NCI-H345 (cell line): ENCODE measurements at places on chromosomes 11 and 22.

- DNase-seq, result no peak
Observed at GRCh38 chr11:33476945-33477606, 219.9 kb downstream of the HIPK3 start.

- DNase-seq, result peak; percentile 45
Observed at GRCh38 chr11:64036087-64037026, 626 bp downstream of the FLRT1 start.

- no peak for DNase-seq
Observed at GRCh38 chr22:24049978-24050377, 38.9 kb downstream of the CABIN1 start.

GRCh38 chr11:87659807-87660206, 515.4 kb downstream of the RAB38 start:
- no peak for DNase-seq

- no peak for DNase-seq
Observed at GRCh38 chr22:47793304-47794101, 1031.1 kb downstream of the TBC1D22A start.

DNA sequence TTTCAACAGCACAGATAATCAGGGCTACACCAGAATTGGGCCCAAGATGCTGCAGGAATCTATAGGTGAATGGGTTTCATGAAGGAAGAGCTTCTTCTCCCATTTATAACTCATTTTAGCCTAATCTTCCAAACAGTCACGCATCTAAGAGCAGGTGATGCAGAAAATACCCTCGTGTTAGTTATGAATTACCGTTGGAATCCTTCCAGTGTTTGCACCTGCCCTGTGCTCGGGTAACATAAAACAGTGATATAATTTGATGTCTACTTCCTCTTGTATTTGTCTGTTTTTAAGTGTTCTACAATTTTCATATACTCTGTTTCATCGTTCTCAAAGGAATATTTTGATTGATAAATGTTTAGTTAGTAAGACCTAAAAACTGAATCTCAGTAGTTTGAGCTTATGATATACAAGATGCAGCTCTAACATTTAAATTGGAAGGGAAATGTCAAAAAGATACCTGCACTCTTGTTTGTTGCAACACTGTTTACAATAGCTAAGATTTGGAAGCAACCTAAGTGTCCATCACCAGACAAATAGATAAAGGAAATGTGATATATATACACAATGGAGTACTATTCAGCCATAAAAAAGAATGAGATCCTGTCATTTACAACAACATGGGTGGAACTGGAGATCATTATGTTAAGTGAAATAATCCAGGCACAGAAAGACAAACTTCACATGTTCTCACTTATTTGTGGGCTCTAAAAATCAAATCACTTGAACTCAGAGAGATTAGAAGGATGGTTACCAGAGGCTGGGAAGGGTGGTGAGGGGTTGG, 42.1 kb downstream of the PPARA start:
- DNase-seq, result no peak

DNA sequence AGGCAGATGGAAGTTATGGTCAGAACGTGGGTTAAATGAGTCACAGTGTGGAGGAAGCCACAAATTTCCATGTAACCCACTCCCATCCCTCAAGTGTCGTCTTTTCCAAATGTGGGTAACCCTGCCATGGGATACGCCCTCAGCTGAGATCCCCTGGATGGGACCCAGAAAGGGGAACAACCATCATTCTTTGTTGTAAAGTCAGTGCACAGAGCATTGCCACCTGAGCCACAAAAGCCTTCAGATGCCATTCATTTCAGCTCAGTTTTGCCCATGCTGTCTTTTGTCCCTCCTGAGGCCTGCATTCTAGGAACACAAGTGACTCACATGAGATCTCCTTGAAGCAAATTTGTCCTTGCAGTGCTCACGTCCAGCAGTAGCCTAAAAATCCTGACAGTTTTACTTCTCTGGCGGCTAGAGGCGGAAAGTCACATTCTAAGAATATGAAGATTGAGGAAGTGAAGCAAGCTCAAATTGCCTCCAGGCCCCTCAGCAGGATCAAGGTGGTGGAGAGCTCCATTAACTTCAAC, 30.6 kb downstream of the MMP13 start:
- no peak for DNase-seq

- no peak for DNase-seq
Observed at GRCh38 chr22:49404020-49404419, 423.7 kb downstream of the BRD1 start.

- DNase-seq, result no peak
Observed at GRCh38 chr22:31870890-31871289, 73.4 kb upstream of the YWHAH start.

DNA sequence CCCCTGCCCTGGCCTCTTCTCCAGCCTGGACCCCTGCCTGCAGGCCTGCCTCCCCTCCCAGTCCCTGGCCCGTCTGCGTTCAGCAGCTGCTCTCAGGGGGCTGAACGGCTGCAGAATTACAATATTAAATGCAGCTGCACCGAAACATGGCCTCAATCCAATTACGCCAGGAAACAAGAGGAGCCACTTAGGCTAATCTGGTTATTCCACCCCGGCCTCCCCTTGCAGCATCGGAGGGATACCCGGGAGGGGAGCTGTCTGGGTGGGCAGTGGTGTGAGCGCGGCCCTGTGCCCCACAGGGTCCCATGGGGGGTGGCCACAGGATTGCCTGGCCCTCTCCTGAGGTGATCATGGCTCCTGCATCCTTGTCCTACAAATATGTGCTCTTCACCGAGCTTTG, 42.6 kb downstream of the FLRT1 start:
- peak; percentile 72 for DNase-seq

- DNase-seq, result peak; percentile 61
Observed at GRCh38 chr11:10540546-10540914, 457 bp downstream of the RNF141 start.

DNA sequence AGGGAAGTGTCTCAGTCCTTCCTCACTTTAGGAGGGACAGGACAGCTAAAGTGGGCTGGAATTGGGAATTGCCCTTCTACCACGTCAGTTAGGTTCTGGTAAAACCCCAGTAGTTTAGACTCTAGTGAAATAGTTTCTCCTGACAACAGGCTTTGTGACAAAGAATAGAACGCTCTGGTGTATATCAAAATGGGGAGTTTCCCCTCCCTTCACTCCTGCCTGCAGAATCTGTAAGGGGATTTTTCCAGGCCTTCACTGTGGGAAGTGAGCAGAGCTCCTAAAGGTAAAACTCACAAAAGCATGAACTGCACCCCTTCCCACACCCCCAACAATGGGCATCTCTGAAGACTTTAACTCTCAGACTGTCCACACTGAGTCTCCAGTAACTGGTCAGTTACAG, 460.9 kb upstream of the LRRC4C start:
- no peak for DNase-seq

GRCh38 chr11:121367001-121367843, 74.7 kb downstream of the SC5D start:
- DNase-seq, result peak; percentile 32

- DNase-seq, result peak; percentile 39
Observed at GRCh38 chr11:16604794-16605388, 133.6 kb upstream of the C11orf58 start.

DNA sequence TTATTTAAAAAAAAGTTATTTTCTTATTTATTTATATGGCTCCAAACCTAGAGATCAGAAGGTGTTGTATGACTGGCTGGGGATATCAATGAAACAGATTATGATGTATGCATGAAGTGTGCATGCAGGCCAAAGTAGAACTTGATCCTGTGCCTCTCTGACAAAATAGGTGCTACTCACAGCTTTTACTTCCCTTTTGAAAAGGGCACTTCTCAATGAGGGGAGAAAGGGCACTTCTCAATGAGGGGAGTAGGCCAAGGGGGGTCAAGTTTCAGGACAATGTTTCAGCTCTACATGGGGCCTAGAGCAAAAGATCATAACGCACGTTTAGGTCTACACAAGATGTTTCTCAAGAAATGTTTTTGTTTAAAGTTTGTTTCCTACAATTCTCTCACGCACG, 397.5 kb downstream of the ETS1 start:
- DNase-seq, result no peak

DNA sequence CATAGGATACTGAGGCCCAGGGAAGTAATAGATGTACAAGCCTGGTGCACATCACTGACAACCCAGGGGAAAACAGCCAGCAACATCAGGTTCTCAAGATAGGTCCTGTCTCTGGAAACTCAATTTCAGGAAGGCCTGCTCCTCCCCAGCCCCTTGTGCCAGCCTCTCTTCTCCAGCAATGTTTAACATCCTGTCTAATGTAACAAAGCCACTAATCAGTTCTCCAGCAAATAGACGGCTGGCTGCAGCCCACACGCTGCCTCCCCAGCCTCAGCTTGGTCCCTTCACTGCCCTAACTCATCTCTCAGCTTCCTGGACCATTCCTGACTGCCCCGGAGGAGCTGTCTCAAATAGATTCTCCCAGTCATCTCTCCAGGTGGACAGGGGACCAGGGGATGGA, 37.8 kb downstream of the RPL27A start:
- no peak for DNase-seq
